Lower lobe of right lung (tissue), 2 donors: ENCODE measurements at places on chromosomes 1 and 21. TPM values are rescaled to one million over a fixed set of nuclear protein-coding genes. Genes with fewer than 3 reads are reported as not detected.

DNA sequence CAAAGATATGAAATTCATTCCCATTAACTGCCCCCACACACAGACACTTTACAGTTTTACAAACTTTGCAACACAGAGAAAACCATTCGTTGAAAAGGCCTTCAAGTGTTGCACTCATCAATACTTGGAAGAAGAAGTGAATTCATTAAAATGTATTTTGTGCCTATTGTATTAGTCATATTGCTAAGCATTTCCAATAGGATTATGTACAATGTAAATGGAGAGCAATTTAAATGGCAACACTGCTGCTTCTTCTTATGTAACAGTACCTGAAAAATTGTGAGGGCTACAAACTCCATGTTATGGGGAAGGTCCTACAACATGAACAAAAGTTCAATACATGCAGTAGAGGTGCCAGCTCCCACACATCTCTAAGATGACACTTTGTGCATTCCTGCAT, 209.3 kb upstream of the POGK start:
- DNase-seq, result no peak

DNA sequence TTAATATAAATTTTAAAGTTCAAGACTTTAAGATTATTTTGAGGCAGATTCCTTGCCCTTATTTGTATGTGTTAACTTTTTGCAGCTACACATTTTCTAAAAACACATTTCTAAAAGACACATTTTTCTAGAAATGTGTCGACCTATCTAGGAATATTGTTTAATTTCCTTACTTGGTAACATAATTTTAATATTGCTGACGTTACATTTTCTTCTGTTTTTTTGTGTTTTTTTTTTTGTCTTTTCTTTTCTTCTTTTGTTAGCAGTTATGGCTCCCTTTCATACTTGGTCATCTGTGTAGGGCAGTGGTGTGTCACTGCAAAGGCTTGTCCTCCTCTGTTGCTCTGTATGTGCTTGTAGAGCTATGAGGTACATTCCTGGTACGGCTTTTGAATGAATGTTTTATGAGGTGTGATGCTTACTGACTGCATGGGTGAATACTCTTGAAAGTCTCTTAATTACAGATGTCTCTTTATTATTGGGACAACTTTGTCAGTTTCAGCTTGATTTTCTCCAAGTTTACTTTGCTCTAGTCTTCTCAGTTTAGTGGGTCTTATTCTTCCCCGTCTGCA, 30.1 kb downstream of the LRRC8D start:
- no peak for DNase-seq

DNA sequence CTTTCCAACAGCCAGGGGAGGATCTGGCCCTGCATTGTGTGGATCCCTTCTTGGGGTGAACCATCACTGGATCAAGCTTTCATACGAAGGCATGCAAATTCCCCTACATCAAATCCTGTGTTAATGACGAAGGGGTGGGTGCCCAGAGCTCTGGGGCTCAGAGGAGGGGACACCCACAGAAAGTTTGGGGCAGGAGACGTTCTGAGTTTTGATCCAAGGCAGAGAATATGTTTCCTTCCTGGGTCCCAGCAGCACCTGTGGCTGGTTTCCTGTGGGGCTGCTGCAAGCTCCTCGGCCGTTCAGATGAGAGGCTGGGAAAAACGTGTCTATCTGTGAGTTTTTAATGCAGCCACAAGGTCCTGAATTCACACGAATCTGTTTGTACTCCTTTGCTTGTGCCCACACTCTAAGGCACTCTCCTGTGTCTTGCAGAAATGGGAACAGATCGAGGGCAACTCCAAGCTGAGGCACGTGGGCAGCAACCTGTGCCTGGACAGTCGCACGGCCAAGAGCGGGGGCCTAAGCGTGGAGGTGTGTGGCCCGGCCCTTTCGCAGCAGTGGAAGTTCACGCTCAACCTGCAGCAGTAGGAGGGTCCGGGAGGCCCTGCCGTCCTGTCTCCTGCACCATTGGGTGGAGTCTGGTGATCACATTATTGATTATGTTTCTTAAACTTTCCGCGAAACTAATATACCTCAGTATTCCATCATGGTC, 147.1 kb downstream of the PGBD5 start:
- DNase-seq, result peak; percentile 26

DNA sequence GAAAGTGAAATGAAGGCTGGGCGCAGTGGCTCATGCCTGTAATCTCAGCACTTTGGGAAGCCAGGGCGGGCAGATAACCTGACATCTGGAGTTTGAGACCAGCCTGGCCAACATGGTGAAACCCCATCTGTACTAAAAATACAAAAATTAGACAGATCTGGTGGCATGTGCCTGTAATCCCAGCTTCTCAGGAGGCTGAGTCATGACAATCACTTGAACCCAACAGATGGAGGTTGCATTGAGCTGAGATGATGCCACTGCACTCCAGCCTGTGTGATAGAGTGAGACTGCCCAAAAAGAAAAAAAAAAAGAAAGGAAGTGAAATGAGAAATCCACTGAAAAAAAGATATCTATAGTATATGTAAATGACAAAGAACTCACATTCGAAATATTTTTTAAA, 439.9 kb downstream of the DISC1 start:
- DNase-seq, result no peak

G0S2 gene
- total RNA-seq, result 19.9 TPM

- DNase-seq, result no peak
Measured at GRCh38 chr1:117633423-117633822, 27.6 kb downstream of the TENT5C start.

DNA sequence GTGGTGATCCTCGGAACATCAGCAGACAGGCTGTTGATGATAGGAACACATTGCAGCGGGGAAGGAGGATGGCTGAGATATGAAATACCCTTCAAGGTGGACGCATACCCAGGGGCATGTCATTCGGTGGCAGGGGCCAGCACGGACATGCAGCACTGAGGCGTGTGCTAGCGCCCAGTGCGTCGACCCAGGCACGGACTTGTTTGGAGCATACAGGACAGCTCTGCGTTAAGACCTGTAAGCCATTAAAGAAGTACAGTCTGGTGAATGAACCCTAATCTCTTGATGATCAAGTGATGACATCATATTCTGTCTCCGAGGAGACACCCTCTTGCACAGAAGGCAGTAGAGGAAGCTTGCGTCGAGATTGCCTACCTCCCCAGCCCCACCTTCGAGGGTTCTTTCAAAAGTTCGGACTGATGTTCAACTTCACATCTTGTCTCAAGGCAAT, 63.6 kb upstream of the KIF26B start:
- DNase-seq, result no peak

- DNase-seq, result no peak
Measured at GRCh38 chr1:241773991-241774390, 74.0 kb upstream of the EXO1 start.

PROK1 gene
- not detected for total RNA-seq

- DNase-seq, result no peak
Measured at GRCh38 chr21:32335601-32336575, 37.2 kb downstream of the MRAP start.

DNA sequence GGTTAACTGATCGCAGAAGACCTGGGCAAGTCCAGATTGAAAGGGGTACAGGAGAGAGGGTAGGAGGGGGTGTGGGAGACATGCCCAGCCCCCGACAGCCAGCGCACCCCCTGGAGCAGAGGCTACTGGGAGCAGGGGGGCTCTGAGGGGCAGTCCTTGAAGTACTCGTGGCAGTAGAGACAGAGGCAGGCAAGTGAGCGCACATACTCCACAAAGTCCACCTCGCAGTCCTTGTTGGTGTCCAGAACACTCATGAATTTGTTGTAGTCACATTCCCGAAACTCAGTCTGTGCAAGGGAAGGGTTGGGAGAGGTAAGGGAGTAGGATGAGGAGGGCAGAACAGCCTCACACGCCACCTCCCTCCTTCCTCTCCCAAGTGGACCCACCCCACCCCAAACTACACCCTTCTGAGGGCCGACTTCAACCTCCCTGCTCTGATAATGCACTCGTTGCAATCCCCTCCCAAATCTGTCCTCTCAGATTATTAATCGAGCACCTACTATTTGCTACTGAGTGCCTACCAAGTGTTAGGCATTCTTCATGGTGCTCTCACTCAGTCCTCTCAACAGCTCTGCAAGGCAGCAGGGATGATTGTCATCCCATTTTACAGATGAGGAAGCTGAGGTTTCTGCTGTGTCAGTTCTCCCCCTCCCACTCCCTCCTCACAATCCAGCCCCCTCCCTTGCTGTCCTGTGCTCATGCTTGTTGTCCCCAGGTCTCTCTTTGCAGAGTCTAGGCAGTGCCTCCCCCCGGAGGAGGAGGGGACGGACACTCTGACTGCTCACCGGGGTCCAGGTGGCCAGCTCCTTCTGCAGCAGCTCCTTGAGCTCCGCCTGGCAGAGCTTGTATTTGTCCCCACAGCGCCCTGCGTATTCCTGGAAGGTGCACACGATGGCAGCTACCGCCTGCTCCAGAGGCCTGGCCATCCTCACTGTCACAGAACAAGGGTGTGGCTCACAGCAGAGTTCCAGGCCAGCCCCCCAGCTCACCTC, 1.2 kb downstream of the S100A3 start:
- no peak for DNase-seq

DNA sequence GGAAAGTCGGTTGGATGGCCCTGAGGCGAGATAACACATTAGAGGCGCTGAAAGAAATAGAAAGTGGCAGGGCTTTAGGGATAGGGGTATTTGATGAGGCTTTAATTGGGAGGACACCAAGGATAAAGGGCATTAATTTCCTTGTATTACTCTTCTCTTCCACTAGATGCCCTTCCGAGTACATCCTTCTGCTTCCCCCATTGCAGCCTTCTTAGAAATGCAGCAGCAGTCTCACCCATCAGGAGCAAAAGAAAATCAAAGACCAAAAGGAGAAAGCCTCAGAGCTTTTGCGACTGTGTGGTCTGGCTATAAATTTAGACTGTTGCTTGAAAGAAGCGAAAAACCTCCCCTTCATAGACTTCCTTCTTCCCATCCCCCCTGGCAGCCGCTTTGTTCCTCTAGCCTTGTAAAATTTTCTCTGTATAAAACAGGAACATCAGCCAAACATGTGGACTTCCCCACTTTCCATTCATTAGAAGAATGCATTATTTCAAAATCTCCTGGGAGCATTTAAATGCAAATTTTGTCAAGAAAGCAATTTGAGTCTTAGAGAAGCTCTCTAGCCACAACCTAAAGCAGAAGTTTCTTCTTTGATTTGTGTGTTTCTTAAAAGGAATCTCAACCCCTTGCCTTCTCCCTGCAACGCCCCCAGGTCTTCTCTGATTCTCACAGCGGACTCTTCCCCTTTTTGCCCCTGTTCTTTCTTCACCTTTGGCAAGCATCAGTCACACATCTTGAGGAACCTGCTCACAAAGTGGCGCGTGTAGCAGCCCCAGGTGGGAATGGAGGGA, 76.6 kb downstream of the NDUFS5 start:
- DNase-seq, result no peak

GJA8 gene
- total RNA-seq, result not detected

GRCh38 chr1:196366817-196367495, 241.3 kb downstream of the KCNT2 start:
- no peak for DNase-seq

TEDDM1 gene
- not detected for total RNA-seq

GRCh38 chr1:174726167-174726879, 273.4 kb upstream of the CACYBP start:
- DNase-seq, result no peak

DNA sequence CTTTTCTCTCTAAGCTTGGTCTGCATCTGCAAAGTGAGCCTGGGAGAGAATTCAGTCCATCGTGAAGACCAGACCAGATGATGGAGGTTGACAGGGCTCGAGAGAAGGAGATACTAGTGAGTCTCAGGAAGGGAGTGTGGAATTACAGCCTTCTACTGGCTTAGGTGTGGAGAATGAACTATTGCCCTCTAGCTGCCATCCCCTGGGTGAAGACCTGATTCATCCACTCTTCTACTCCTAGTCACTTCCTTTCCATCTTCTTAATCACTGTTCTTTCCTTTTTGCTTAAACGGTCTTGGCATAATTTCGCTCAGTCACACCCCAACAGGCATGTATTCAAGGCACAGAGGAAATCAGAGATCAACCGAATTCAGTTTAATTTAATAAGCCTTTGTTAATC, 34.0 kb upstream of the HSD17B7 start:
- DNase-seq, result no peak

TAL1 gene
- 15.4 TPM for total RNA-seq

- no peak for DNase-seq
Measured at GRCh38 chr1:67745875-67746698, 61.1 kb downstream of the GADD45A start.

GRCh38 chr1:993379-993995, 6.4 kb downstream of the HES4 start:
- DNase-seq, result no peak

KCNJ10 gene
- 0.15 TPM for total RNA-seq

- DNase-seq, result no peak
Measured at GRCh38 chr1:55938861-55939260, 640.5 kb downstream of the PLPP3 start.

GRCh38 chr1:116569776-116570357, 959 bp downstream of the CD58 start:
- peak; percentile 73 for DNase-seq

DNA sequence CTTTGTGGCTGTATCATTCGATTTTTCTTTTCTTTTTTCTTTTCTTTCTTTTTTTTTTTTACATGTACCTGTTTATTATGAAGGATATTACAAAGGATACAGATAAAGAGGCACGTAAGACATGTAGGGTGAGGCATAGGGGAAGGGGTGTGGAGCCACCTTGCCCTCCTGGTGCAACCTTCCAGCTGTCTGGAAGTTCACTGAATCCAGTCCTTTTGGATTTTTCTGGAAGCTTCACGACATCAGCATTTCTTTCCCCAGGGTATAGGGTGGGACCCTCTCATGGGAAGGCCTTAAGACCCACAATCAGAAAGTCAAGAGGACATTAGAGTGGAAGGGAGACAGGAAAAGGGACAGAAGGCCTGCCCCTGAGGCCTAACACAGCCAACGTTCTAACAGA, 30.1 kb upstream of the TGFBR3 start:
- no peak for DNase-seq

GRCh38 chr1:12342401-12343003, 112.7 kb downstream of the VPS13D start:
- DNase-seq, result no peak

GRCh38 chr1:247357781-247358211, 26.1 kb upstream of the ZNF496 start:
- DNase-seq, result no peak

GRCh38 chr1:202213361-202214088, 19.9 kb downstream of the LGR6 start:
- no peak for DNase-seq

LRRC38 gene
- not detected for total RNA-seq

- no peak for DNase-seq
Measured at GRCh38 chr1:151693057-151693651, 23.4 kb downstream of the CELF3 start.

DNA sequence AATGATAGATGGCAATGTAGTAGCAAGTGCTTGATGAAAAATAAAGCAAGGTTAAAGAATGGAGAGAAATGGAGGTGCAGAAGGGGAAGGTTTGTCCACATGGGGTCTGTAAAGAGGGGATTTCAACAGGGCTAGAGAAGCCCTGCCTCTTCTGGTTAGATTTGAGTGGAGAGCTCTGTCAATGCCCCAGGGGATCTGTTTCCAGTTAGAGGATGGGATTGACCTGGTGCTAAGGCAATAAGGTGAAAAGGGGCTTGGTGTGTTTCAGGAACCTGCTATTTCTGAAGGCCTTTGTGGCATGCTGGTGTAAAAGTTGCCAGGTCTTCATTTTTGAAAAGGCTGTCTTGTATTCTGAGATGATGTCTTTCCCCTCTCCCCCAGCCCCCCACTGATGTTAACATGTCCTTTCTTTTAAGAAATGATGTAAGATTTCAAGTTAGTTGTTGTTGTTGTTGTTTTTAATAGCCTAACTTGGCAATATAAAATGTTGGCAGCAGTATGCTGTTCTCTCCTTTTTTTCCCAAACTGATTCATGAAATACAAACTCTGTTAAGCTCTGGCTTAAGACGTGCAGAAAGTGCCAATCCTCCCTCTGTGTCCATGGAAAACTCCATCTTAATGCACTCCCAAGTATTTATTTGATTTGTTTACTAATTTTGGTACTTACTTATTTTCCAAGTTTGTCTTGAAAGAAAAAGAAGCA, 370.3 kb upstream of the ADGRL2 start:
- DNase-seq, result no peak
